ENCODE measurements at places on chromosomes 3 and 15.

DNA sequence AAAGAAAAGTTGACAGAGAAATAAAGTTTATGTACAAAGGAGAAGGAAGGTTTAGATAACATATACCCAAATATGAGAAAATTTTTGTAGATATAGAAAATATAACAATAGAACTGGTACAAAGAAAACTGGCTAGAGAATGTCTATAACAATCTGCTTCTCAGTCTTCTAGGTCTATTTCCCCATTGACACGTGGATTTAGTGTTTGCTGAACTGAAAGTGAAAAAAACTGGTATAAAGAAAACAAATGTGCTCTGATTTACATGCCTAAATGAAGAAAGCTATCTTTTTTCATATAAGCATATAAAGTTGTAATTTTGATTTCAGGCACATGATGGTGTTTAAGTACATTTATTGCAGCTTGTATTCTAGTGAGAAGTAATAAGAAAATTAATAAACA, 9.8 kb downstream of the KCNMB2 start:
- no peak for DNase-seq

DNA sequence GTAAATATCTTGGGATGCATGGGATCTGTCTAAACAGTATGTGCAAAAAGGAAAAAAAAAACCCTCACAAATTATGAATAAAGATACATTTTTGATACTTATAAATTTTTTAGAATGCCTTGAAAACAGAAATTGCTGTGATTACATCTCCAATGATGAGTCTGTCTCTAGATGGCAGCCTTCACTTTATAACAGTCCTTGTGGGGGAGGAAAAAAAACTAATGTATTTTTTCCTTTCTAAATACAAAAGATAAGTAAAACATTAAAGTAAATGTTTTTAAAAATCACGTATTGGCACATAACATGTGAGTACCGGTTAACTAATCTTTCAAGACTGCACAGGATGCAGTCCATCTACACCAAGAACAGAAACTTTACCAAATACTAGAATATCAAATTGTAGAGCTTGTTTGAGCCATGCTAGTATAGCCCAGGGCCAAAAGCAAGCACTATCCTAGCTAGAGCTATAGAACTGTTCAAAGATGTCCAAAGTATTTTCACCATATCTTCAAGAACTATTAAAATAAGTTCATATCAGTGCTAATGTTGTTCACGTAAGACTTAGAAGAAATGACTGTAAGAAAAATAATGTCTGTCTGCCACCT, 206.4 kb downstream of the STAG1 start:
- DNase-seq: peak; percentile 40

DNA sequence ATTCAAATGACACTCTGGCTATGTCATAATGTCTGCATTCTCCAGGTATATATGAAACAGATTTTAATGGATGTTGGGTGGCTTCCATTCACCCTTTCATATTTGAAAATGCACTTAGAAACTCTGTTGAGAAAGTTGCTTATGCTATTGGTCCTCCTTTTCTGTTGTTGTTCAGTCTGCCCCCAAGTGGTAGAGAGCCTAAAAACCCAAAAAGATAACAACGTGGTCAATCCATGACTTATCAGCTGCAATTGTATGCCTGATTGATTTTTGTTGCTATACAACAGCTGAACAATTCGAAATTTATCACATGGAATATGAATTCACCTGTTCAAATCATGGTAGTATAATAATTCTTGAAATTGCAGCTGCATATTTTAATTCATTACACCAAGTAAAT, 279.8 kb downstream of the ROBO2 start:
- DNase-seq: no peak

DNA sequence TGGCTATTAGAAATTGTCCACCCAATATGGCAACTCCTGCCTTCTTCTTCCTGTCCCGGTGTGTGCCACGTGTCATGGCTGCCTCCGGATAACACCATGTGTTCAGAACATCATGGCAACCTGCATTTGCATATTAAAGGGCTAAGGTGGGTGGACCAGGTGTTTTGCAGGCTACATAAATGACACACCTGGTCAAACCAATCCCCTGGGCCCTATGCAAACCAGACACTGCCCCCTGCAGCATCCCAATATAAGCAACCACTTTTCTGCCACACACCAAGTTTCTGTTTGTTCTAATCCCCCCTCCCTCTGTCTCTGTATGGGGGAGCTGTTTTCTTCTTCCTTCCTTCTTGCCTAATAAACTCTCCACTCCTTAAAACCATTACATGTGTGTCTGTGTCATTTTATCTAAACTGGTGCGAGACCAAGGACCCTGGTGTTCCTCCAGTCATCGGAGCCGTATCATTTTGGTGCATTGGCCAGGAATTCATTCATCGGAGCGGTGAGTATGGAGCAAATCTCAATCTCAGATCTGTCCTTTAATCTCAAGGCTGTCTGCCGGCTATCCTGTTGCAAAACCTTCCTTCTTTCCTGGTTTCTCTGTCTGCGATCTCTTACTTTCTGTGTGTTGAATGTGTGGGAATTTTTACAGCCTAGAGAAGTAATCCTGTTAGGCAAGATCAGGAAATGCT, 44.5 kb downstream of the NCEH1 start:
- DNase-seq: no peak

- DNase-seq: no peak
These were observed 1350.0 kb upstream of the EPHA6 start for GRCh38 chr3:95464346-95464745.

DNA sequence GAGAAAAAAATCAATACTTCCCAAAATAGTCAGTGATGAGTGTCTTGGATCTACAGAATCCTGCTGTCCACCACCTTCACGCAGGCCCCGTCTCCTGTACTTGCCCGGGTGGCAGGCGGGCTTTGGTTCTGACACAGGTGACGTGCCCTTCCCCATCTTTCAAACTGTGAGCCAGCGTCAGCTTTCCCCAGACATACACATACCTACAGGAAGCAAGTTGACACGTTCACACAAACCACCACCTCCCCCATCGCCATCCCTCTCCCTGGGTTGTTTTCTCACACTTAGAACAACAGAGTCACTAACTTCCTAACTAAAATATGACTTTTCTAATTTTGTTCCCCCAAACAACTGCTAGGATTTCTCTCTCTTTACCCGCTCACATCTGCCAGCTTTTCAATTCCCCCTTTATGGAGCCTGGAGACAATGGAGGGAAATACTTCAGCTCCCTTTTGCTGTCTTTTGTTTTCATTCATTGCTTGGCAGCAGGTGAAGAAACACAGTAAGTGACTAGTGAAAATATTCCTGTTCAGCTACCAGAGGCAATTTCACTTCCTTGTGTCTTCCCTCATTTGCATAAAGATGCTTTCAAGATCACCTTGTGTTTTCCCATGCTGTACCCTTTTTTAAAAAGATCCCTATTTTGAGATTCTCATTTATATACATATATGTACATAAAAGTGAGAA, 248.3 kb downstream of the SLCO3A1 start:
- DNase-seq: no peak

DNA sequence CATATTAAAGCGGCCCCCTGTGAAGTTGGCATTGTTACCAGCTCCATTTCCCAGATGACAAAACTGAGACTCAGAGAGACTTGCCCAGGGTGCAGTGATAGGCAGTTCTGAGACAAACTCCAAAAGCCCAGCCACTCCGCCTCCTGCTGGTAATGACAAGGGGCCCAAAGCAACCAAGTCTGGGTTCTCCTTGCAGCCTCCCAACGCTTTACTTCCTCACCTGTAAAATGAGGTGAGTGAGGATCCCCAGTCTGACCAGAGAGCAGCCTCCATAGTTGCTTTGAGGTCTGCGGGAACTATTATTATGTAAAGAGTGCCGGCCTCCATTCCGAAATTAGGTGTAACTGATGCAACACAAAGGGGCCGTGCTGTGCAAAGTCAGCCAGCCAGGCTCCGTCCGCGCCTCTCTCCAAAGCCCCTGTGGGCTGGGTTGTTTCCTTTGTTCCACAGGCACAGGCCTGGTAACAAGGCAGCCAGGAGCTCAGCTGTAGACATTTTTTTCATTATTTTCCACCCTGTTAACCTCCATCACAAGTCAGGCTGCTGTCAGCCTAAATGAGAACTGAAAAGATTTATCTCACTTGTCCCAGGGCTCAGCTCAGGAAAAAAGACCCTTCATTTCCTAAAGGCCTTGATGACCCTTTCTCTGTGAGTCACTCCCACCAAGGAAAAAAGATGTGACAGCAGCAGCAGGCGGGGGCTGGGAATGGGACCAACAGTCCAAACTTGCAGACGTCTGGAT, 139.1 kb upstream of the RAD18 start:
- DNase-seq: no peak
